ENCODE measurements at places on chromosomes 1 and 21.

GRCh38 chr1:23337869-23338268, 6.2 kb downstream of the HNRNPR start:
- DNase-seq: no peak

- no peak for DNase-seq
These were observed 5.1 kb upstream of the ACTN2 start for GRCh38 chr1:236681219-236681618.

DNA sequence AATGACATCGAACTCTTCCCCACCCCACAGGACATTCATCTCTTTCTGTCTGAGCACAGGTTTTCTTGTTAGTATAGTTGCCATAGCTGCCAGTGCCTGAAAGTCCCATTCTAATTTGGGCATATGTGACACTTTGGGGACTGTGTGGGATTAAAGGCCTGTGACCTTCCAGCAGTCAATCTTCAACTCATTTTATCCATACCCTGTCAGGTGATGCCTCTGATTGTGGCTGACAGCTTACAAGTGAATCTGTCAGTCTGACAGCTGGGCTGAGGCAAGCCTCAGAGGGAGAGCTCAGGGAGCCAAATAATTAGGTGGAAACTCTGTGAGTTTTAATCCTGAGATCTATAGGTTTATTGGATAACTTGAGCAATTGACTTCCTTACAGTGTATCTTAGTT, 29.6 kb downstream of the ZCCHC17 start:
- DNase-seq: no peak

DNA sequence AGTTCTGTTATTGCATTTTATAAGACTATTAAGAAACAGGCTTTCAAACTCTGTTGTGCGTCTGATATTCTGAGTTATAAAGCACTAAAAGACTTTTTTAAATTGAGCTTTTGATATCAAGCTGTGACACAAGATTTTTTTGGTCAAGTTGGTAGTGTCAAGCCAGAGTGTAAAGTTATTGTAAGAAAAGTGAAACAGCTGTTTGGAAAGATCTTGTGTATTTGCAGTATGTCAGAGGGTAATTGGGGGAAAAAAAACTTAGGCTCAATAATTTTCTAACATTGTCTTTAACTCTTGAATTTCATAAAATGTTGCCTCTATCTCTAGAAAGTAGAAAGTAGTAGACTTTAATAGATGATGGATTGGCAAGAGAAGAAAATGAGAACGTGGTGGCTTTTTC, 3.8 kb downstream of the CACYBP start:
- DNase-seq: no peak

DNA sequence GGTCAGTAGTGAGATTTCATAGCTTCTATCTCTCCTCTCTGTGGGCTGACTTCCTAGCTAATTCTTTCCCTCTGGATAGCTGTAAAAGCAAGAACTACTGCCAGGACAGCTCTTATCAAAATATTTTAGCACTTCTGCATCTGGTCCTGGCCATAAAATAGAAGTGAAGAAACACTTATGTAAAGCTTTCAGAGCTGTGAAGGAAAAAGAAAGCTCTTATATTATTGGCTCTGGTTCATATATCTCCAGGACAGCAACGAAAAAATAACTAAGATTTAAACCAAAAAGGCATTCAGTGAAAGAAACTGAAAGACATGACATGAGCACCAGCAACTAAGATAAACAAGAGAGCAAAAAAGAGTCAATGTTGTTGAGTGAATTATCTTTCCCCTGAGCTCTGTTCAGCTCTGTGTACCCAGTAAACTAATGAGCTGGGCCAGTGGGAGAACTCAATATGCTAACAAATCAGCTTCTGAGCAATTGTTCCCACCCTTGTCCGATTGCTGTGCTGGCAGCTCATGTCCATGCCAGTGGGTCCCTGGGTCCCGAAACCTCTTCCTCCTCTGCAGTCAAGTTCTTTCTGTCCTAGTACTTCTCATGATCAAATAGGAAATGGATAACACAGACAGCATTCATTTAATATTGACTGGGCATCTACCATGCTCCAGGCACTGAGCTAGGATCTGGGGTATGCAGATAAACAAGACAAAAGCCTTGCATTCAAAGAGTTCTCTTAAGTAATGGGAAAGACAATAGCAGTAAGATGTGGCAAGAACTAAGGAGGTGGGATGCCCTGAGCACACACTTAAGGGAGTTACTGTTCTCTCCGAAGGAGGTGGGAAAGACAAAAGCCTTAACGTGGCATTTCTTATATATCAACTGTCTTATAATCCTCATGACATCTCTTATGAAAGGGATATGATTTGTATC, 45.3 kb upstream of the MAN1A2 start:
- DNase-seq: no peak

DNA sequence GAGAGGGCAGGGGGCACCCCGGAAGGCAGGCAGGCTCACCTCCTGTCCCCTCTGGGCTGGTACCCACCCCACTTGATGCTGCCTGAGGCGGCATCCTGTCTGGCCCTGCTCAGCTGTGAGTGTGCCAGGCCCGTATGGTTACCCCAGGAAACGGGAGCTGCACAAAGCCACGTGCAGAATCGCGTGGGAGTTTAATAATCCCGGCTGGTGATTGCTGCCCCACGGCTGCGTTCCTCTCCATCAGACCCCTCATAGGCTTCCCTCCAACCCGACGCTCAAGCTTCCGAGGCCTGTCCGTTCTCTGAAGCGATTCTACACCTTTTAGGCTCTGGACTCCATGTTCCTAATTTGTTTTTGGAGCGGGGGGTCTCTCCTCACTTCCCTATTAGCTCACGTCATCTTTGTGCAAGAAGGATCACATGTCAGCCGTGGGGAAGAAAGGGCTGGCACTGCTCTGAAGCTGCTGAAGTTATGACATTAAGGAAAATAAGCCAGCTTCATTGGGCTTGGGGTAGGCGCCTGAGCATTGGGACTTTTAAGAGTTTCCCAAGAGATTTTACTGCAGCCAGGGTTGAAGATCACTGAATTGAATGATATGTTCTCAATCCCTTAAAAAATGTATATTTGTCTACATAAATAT, 1.1 kb upstream of the B3GALT5 start:
- no peak for DNase-seq

GRCh38 chr1:179121159-179121938, 39.5 kb downstream of the TOR3A start:
- no peak for DNase-seq

DNA sequence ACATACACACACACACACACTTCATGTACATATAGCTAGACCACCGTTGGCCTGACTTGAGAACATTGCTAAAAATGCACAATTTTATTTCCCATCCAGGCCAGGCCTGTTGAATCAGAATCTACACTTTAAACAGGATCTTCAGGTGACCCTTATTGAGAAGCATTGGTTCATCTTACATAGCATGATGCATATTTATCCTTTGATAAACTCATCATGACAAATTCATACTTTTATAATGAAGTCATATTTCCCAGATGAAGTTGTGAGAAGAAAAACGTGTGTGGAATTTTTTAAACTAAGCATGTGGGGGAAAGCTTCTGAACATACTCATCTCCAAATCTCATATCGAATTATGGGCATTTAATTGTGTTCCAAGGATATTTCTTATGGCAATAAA, 877.7 kb downstream of the MRPL39 start:
- no peak for DNase-seq

- DNase-seq: no peak
These were observed 46.9 kb downstream of the IL23R start for GRCh38 chr1:67213164-67213563.

DNA sequence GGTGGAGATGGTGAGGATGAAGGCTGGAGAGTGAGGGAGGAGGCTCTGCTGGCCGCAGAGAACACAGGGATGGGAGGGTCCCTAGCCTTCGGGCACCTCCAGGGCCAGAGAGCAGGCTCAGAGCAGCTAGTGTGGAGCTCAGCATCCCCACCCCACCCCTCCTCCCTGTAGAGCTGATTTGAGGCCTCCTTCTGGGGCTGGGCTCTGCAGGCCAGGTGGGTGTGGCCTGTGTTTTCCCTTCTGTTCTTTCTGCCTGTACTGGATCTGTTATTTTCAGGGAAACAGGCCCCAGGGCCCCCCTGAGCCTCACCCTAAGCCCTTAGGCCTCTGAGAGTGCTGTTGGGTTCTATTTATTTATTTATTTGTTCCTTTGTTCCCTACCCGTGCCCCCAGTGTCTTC, 44.8 kb downstream of the TMCC2 start:
- DNase-seq: no peak

GRCh38 chr21:39456665-39457064, 4.9 kb downstream of the SH3BGR start:
- DNase-seq: no peak

All from left hindlimb (tissue), 1 donor.